ENCODE measurements at places on chromosomes 16 and 17.

GRCh38 chr17:73232587-73233373 lies 28.9 kb downstream of the CPSF4L start:
- DNase-seq = no peak

GRCh38 chr17:55263569-55264277 lies 1.0 kb upstream of the HLF start:
- DNase-seq = no peak

- no peak for DNase-seq
These were observed 380.7 kb upstream of the PSMD7 start for GRCh38 chr16:73915935-73916334.

DNA sequence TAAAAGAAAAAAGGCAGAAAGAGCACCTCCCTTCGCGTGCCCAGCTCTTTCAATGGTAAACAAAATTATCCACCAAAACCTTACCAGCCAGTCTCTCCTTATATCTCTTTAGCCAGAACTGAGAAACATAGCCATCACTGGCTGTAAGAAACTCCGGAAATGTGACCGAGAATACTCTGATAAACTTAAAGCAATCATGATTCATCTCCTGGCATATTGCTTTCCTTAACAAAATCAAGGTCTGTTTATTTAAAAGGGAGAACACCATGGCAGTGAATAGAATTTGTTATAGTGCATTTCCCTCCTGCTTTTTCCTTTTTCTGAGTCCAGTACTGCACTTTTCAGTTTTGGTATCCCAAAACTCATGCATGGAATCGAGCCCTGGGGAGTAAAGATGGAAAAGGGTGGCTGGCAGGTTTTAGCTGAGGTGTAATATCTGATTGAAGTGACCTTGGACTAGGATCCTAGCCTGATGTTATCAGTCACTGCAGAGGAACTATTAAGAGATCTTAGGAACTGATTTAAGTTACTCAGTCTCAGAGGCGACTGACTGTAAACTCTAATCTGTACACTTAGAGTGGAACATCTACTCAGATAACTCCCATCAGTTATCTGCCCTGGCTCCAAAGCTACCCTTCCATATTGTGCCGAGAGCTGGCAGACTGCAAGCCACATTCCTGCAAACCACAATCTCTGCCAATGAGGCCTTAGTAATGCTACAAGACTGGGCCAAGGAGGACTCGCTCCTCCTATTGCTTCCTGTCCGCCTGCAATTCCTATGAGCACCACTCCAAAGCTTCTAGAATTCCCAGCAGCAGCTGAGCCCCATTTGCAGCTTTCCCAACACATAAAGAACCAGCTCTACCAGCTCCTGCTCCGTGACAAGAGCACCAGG lies 7.4 kb upstream of the COX10 start:
- DNase-seq = no peak

DNA sequence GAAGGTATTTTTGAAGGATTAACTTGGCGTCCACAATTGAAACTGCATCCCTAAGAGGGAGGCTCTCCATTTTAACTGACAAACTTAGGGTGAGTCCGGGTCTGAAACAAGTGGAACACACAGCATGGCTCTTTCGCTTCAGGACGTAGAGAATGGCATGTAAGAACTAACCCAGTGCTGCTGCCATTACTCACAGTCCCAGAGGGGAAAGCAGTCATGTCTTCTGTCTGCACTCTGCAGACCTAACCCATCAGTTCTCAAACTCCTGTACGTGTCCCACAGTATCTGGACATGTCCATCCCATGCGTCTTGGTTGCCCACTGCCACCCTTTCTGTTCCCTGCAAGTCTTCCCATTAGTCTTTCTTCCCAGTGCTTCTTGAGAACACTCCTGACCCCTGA lies 563 bp downstream of the ST6GALNAC1 start:
- DNase-seq = no peak

DNA sequence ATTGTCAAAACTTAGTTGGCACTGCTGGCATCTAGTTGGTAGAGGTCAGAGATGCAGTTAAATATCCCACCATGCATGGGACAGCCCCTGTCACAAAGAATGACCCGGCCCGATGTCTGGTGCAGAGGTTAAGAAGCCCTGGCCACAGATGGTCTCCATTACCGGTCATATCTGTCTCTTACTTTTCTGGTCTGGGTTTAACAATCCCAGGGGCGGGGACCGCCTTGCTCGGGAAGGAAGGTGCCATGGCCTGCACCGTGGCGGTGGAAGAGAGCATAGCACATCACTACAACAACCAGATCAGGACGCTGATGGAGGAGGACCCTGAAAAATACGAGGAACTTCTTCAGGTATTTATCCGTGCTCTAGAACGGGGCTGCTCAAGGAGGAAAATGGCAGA lies 8.1 kb downstream of the COQ7 start:
- DNase-seq = no peak

DNA sequence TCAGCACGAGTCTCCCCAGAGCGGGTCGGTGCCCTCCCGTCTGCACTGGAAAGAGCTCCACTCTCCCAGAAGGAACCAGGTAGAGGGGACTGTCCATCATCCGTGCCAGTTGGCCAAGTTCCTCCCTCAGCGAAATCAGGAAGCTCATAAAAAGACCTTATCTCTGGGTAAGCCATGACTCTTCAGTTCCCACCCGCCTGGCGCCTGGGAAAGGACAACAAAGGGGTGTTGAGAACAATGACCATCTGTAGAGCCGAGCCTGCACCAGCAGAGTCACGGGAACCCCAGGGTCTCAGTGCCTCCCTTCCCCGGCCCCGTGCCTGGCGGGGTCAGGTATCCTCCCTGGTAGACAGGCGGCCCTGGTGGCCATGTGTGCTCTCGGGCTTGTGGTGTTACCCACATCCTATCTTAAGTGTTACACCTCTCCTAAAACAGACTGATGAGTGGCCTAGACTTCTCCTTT lies 190.7 kb downstream of the AXIN2 start:
- DNase-seq = no peak

DNA sequence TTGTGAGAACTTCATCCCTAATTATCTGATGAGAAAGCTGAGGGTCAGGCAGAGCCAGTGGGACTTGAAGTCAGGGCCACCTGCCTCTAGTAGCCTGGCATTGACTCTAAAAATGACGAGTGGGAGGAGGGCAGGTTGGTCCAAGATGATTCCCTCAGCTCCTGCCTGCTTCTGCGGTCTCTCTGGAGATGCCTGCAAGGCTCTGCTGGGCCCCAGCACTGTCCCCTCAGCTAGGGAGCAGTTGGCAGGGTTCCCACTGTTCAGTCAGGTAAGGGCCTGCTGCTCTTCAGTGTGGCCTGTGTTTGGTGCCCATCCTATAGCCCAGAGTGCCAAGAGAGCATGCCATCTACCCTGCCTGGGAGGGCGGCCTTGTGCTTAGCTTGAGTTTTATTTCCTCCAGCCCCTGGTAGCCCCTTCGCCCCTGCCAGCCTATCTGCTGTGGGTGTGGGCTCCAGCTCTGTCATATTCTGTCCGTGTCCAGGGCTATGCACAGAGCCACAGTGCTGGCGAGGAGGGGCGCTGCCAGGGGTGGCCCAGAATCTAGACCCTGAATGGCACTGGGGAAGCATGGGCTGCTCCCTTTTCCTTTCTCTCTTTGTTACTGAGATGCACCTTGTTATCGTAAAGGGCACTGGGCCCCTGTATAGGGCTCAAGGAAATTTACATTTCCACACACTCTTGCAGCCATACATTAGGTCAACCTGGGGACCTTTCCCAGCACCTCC lies 68.5 kb downstream of the CYLD start:
- no peak for DNase-seq

DNA sequence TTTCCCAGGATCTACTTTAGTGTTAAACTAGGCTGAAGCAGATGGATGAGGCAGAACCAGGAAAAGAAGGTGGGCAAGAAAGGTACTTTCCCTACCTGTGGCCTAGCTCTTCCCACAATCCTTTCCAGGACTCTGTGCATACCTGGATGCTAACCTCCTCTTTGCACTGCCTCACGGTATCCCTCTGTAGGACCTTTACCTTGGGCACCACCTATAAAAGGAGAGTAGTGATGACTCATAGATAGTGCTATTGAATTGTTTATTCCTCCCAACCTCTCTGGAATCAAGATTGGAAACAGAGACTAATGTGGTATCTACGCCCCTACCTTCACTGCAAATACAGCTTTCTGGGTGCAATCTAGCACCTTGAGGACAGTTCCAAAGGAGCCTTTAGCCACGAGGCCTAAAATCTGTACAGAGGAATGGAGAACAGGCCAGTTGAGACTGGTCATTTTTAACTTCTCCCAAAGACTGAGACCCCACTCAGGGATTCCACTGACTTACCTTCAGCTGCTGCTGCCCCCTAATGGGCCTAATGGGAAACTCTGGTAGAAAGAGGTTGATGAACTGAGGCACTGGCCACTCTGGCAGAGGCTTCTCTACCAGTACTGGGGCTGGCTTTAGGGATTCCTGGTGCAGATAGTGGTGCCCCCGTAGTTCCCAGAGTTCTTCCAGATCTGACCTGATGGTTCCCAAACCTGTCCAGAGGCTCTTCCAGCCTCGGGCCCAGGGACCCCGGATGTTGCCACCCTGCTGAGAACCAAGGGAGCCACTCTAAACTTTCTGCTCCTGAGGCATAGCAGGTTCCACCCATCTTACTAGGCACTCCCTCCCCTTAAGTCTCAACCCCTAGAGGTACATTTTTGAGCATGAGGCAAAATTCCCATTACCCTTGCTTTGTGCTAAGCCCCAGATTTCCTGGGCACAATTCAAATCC lies 781 bp downstream of the RSKR start:
- DNase-seq = no peak

DNA sequence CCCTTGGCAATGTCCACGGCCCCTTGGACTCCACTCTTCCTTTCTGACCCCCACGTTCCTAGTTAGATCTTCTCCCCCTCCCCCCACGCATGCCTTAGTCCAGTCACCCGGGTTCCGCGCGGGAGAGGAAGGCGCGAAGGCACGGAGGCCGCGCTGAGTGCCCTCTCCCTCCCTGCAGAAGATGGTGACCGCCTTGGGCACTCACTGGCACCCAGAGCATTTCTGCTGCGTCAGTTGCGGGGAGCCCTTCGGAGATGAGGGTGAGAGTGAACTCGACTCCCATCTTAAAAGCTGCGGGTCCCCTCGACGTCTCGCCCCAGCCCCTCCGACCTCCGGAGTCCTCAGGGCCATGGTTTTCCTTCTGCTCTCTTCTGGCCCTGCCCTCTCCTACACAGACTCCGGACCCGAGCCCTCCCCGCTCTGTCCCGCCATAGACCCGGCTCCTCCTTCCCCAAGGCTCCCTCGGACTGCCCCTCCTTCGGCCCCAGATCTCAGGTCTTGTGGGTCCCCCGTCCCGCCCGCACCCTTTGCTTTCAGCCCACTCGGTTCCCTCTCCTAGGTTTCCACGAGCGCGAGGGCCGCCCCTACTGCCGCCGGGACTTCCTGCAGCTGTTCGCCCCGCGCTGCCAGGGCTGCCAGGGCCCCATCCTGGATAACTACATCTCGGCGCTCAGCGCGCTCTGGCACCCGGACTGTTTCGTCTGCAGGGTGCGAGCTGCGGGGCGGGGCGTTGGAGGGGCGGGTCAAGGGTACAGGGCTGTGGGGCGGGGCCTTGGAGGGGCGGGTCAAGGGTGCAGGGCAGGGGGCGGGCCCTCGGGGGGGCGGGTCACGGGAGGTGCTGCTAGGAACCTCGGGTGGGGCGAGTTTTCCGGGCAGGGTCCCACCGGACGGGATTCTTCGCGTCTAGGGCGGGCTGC lies 4.6 kb downstream of the TGFB1I1 start:
- DNase-seq = peak; percentile 84

DNA sequence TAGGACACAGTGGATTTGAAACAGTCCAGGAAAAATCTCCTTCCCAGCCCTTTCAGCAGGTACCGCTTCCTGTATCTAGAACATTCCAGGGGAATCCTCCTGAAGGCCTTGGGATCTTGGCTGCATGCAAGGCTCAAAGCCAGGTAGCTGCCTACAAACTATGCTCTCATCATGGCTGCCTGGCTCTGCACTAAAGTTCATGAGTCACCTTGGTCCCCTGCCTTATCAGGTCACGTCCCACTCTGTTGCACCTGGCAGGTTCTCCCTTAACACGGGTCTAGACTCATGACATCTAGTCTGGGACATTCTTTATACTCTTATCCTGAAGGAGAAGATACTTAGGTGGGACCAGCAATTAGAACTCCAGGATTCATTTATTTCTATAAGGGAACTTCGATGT lies 15.8 kb downstream of the FA2H start:
- DNase-seq = no peak

- DNase-seq = no peak
These were observed 80.4 kb downstream of the ABCC12 start for GRCh38 chr16:48075398-48075797.

DNA sequence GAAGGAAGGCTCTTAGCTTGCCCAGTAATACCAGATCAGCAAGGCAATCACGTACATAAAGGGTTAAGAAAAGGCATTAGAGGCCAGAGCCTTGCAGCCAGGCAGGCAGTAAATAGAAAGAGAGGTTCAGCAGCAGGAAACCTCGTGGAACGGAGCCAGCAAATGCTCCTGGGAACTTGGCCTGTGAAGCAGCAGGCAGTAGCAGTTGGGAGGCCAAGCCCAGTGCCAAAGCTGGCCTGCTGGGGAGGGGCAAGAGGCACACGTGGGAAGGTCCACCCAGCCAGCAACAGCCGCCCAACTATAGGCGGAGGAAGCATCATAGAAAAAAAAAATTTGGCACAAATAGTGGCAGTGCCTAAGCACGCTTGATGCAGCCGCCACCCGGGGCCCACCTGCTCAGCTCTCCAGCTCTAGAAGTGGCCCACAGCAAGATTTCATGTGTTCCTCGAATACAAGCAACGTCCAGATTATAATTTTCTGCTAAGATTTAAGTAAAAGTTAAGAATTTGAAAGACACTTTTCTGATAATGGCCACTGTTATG lies 2339.5 kb downstream of the TP53TG3F start:
- DNase-seq = no peak

DNA sequence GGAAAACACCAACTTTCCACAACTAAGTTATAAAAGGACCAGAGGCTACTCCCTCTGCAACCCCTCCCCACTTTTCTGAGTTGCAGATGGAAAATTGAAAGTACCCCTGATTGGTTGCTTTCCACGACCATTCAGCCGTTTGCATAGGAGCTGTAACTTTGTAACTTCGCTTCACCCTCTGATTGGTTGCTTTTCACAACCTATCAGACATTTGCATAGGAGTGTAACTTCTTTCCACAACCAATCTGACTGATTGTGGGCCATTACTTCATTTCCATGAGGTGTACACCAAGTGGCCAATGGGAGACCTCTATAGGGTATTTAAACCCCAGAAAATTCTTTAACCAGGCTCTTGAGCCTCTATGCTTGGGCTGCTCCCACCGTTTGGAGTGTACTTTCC lies 644.1 kb downstream of the WWOX start:
- DNase-seq = no peak

- no peak for DNase-seq
These were observed 442.3 kb upstream of the MON1B start for GRCh38 chr16:76748461-76749348.
